ENCODE measurements at places on chromosomes 7 and 10.

GRCh38 chr10:89399956-89400355 lies 7.5 kb downstream of the IFIT1 start:
- DNase-seq = no peak

DNA sequence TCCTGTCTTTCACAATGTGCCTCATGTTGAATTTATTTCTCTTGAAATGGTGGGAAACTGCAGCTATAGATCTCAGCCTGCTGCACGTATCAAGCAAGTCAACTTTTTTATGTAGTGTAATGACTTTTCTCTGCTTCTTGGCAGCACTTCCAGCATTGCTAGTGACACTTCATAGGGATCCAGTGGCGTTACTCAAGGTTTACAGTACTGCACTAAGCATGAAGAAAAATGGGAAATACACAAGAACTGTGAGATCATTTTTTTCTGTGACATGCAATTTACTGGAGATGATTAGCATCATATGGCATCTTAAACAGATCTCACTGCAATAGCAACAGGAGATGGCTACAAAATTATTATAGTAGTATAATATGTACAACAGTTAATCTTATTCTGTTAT lies 90.9 kb downstream of the POLR1F start:
- no peak for DNase-seq

GRCh38 chr10:74058658-74059057 lies 60.7 kb downstream of the VCL start:
- no peak for DNase-seq

GRCh38 chr10:11189582-11190376 lies 172.1 kb downstream of the CELF2 start:
- DNase-seq = no peak

DNA sequence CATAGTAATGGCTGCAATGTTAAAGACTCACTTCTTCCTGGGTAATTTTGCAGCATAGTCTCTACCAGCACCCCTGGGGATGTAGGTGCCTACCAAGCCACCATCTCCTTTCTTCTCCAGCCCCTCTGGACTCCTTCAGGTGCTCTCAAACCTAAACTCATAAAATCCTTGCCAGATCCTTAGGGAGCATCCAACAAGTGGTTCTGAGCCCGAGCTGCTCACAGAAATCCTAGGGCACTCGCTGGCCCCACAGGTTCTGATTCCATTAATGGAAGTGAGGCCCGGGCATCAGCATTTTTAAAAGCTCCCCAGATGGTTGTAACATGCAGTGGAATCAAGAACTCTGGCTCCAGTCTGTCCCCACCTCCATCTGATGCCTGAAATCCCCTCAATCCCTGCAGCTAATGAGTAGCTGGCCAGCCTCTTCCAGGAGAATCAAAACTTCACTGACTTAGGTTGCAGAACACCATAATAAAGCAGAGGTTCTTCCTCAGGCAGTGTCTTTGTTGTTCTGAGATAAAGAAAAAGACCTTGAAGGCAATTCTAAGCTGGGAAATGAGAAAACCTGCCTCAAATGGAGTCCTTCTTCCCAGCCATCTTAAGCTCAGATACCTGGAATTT lies 336.8 kb downstream of the KCNMA1 start:
- DNase-seq = no peak

DNA sequence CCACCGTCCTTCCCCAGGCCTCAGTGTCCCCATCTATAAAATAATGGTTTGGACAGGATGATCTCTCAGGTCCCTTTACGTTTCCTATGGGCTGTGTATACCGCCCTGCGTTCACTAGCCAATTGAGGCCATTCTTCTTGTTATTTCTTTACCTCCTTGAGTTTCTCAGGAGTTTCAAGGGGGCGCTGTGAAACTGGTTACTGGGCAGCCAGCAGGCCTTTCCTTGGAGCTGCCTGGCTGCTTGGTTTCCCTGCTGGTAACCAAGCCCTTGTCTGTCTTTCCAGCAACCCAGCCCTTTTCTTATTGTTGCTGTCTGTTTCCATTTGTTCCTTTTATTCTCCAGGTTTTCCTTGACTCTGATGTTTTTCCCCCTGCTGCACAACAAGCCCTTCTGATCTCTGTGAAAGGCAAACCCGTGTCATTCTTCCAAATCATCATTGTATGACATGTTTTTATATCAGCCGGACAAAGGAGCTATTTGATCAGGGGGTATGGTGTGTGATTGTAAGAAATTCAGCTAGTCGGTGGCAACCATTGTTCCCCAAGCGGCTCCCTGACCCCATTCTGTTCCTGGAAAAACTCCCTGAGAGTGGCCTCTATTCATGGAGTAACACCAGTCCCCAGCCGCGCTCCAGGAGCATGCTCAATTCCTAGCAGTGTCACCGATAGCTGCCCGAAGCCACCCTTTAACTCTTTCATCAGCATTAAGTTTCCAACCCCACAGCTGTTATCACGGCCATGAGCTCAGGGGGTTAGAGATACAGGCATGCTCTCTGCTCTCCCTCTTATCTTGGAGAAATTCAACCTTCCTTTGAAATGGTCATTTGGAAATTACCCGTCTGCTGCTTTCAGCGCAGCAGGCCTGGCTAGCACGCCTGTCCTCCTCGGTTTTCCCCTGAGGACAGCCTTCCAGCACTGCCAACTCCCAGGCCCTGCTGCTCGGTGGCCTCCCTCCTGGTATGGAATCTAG lies 26.6 kb downstream of the FGF8 start:
- DNase-seq = no peak

GRCh38 chr10:117014835-117015234 lies 9.8 kb upstream of the SHTN1 start:
- DNase-seq = no peak

GRCh38 chr10:58431903-58432302 lies 46.7 kb downstream of the TFAM start:
- no peak for DNase-seq

DNA sequence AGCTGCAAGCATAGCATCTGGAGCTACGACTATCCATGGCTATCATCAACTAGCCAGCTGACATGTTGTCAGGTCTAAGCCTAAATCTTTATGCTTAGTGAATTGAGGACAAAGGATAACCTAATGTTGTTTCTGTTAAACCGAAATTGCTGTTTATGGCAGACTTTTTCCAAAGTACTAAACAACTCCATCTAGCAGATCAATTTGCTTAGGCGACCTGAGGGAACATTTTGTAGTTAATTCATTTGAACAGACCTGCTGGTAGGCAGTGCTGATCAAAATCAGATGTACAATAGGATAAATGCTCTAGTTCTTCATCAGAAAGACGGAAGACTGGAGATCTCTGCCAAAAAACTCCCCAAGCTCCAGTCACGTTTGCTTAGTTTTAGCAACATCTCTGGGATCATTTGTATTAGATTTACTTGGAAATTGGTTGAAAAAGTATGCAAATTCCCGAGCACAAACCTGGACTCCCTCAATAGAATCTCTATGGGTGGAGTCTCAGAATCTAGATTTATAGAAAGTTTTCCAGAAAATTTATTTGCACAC lies 301.6 kb upstream of the NRP1 start:
- DNase-seq = no peak

GRCh38 chr7:29853072-29853471 lies 46.8 kb downstream of the WIPF3 start:
- DNase-seq = no peak

DNA sequence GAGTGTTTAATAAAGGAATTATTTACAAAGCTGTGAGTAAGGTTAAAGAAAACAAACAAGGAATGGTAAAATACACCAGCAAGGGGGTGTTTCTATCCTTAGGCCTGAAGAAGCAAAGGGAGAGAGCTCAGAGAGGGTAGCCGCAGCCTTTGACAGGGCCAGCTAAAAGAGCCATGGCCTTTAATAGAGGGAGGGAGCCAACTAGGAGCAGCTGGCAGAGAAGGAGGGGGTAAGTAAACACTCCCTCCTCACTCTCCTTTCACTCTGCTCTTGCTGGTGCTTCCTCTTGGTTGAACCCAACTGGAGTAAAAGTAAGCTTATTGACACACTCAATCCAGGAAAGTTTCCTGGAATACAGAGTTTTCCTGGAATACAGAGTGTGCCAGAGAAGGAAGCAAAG lies 87.5 kb downstream of the CH25H start:
- no peak for DNase-seq

- DNase-seq = no peak
These were observed 92.1 kb downstream of the BTRC start for GRCh38 chr10:101446071-101446470.

DNA sequence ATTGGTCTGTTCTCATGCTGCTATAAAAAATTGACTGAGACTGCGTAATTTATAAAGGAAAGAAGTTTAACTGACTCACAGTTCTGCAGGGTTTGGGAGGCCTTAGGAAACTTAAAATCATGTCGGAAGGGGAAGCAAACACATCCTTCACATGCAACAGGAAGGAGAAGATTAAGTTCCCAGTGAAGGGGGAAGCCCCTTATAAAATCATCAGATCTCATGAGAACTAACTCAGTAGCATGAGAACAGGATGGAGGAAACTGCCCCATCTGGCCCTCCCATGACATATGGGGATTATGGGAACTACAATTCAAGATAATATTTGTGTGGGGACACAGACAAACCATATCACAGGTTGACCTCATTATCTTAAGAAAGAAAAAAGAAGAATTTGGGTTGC lies 134.5 kb downstream of the PPP1R3A start:
- no peak for DNase-seq

DNA sequence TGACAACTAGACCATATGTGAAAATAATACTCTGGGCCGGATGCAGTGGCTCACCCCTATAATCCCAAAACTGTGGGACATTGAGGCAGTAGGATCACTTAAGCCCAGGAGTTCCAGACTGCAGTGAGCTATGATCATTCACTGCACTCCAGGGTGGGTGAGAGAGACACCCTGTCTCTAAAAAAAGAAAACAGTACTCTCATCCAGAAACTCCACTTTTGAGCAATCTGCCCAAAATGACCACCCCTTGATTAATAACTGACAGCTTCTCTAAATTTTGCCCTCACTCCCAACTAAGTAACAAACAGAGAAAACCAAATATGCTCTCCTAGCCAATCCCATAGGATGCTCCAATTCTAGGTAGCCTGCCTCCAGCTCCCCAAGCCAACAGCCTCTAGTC lies 62.5 kb upstream of the AKR1E2 start:
- no peak for DNase-seq

DNA sequence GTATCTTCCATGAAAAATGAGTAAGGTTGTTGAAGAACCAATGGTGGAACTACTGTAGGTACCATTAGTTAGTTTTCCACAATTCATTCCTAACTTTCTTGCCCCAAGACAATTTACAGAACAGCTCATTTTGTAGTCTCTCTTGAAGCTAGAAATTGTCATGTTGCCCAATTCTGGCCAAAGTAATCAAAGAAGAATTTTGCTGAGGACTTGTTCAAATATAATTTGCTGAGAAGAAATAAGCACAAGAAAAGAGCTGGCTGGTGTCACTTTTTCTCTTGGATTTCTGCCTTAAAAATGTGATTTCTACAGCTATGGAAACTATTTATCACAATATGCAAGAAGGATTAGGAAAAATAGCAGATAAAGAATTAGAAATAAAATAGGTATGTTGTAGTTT lies 199.2 kb upstream of the SEMA3A start:
- DNase-seq = no peak

GRCh38 chr10:88076027-88076880 lies 212.8 kb downstream of the PTEN start:
- no peak for DNase-seq

- no peak for DNase-seq
These were observed 37.0 kb upstream of the CNNM1 start for GRCh38 chr10:99292159-99292558.

GRCh38 chr7:4235596-4235995 lies 446.5 kb upstream of the FOXK1 start:
- DNase-seq = no peak

- no peak for DNase-seq
These were observed 153.5 kb downstream of the NSUN6 start for GRCh38 chr10:18497806-18498369.

DNA sequence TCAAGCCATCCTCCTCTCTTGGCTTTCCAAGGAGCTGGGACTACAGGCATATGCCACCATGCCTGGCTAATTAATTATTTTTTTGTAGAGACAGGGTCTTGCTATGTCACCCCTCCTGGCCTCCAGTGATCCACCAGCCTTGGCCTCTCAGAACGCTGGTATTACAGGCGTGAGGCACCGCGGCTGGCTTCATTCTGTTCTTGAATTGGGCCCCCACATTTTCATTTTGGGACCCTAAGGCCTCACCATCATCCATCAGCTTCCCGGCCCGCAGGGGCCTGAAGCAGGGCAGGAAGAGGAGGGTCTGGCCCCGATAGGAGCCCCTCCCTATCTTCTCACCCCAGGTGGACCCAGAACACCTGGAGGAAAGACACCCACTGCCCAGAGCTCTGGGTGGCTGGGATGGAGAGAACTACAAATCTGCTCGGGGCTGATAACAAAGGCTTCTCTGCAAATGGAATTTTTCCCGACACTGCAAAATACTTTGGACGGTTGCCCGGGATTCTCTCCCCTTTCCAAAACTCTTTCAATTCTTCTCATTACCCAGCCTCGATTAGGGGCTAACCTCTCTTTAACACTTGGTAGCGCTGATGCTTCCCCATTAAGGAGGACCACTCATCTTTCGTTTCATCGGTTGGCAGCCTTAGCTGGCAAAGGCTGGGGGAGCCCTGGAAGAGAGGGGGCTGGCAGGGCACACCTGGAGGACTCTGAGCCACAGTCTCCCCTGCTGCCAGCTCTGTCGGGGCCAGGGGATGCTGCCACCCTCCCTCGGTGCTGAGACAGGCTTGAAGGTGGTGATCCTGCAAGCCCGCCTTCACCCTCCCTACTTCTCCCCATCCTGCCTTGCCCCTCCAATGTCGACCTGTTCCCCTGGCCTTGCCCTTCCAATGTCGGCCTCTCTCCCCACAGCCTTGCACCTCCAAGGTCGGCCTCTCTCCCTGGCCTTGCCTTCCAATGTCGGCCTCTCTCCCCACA lies 81.0 kb upstream of the GNA12 start:
- no peak for DNase-seq

DNA sequence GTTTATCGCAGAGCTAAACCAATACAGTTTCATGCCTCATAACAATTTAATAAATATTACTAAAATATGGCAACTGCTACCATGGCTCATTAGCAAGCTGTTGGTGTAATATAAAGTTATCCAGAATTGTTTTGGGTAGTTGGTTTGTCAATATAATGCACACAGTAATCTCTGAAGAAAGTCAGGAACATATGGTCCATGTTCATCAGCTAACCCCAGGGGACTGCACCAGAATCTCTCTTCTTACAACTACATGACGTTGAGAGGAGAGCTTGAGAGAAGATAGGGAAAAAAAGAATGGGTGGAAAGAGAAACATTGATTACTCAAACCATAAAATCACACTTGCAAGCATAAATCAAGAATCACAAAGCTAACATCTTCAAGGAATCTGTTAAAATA lies 333.7 kb downstream of the NRG3 start:
- DNase-seq = no peak

DNA sequence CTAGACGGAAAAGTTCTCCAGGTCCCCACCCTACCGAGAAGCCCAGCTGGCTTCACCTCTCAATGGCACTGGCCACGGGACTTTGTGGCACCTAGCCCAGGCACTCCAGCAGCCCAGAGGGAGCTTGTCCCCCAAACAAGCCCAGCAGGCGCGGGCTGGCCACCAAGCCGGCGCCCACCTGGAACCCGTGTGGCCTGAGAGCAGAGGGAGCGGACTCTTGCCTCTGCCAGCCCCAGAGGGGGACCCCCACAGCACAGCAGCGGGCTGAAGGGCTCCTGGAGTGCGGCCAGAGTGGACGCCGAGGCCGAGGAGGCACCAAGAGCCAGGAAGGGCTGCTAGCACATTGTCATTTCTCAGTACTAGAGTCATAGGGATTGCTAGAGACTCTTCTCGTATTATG lies 671.4 kb downstream of the CNTNAP2 start:
- no peak for DNase-seq

GRCh38 chr10:118672766-118673715 lies 77.6 kb upstream of the PRLHR start:
- no peak for DNase-seq

- DNase-seq = no peak
These were observed 69.6 kb upstream of the CSTF2T start for GRCh38 chr10:51768886-51769465.

- DNase-seq = no peak
These were observed 515 bp downstream of the TBX20 start for GRCh38 chr7:35253460-35253709.
